ENCODE measurements at places on chromosomes 3 and 15.

- DNase-seq, result no peak
Observed at GRCh38 chr15:89673165-89673512, 6.0 kb downstream of the PLIN1 start.

GRCh38 chr3:13282986-13283876 lies 136.9 kb downstream of the NUP210 start:
- no peak for DNase-seq

DNA sequence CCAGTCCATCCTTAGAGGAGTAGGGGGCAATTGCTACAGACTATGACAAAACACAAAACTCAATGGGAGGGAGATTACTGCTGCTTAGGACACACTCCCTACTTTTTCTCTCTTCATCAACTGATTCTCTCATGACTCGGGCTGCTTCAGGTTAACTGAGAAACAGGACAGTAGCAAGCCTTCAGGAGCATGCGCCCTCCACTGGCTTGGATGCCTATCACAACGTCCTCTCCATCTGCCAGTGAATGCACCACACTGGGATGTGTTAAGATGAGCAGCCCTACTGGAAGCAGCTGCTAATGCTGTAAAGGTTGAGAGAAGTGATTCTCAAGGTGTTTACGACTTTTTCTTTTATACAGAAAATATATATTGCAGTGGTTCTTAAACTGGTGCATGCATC lies 542.3 kb downstream of the EDEM1 start:
- no peak for DNase-seq

- no peak for DNase-seq
Observed at GRCh38 chr3:44825264-44825925, 36.3 kb upstream of the TMEM42 start.

GRCh38 chr15:71133747-71134472 lies 18.6 kb downstream of the THSD4 start:
- no peak for DNase-seq

Data from activated CD8-positive, alpha-beta memory T cell treated with anti-CD3 and anti-CD28 coated beads for 4 hours (primary cell).